ENCODE measurements at places on chromosomes 11 and 22.

- no peak for DNase-seq
Observed at GRCh38 chr11:64224151-64224890, 1.7 kb downstream of the TRPT1 start.

- DNase-seq, result no peak
Observed at GRCh38 chr11:810040-810567, 337 bp downstream of the RPLP2 start.

DNA sequence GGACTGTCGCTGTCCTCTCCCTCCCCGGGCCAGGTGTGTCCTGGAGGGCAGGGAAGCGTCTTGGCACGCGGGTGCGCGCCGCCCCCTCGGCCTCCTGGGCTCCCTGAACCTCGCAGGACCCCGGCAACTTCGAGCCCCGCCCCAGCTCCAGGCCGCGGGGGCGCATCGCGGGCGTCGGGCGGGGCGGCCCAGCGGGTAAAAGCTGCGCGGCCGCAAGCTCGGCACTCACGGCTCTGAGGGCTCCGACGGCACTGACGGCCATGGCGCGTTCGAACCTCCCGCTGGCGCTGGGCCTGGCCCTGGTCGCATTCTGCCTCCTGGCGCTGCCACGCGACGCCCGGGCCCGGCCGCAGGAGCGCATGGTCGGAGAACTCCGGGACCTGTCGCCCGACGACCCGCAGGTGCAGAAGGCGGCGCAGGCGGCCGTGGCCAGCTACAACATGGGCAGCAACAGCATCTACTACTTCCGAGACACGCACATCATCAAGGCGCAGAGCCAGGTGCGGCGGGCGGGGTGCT is at the start of gene CST6:
CST6 (plus strand) TSS at position 224 of the 519 bp plus-strand sequence; CDS start at position 261, 37 bp downstream.
- DNase-seq, result no peak

DNA sequence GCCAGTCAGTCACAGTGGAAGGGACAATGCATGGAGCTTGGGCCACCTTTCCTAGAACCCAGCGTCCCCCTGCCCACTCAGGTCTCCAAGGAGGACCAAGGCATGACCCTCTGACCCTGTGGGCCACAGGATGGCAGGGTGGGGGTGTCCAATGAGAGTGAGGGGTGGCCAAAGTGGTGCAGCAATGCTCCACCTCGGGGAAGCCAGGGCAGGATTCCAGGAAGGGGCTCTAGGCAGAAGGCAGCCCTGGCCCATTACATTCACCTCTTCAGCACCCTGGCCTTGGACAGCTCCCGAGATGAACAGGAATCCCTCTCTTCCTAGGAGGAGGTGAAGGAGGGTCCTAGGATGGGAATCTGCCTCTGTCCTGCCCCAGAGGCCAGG is 597.5 kb downstream of the BRD1 start:
- no peak for DNase-seq

DNA sequence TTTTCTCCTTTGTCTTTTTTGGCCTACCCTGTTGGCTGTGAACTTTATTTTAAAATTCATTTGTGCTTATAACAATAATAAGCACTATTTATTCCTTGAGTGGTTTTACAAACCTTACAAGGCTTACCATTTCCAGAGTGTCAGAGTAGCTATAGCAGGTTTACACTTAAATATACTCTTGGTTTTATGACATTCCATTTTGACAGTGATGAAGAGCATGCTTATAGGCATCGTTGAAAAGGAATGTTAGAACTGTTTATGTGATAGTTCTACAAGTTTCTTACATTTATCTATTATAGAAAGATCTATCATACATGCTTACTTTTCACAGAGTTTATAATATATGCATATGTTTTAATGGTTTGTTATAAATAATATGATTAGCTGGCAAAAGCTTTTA is 84.1 kb downstream of the PDE3B start:
- DNase-seq, result no peak

- DNase-seq, result no peak
Observed at GRCh38 chr11:128330203-128330602, 257.2 kb downstream of the ETS1 start.

DNA sequence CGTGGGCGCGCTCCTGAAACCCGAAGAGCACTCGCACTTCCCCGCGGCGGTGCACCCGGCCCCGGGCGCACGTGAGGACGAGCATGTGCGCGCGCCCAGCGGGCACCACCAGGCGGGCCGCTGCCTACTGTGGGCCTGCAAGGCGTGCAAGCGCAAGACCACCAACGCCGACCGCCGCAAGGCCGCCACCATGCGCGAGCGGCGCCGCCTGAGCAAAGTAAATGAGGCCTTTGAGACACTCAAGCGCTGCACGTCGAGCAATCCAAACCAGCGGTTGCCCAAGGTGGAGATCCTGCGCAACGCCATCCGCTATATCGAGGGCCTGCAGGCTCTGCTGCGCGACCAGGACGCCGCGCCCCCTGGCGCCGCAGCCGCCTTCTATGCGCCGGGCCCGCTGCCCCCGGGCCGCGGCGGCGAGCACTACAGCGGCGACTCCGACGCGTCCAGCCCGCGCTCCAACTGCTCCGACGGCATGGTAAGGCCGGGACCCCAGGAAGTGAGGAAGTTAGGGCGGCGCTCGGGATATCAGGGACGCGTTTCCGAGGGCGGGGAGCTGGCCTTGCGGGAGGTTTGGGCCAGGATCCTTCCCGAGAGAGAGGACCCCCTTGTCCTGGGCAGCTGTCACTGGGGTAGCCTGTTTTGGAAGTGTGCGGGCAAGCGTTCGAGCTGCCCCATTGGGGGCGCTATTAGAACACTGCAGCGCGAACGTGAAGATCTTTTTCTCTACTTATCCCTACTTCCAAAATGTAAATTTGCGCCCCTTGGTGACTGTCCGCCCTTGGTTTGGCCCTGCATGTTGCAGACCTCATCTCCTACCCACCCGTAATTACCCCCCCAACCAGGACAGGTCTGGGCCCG is 796 bp downstream of the MYOD1 start:
- no peak for DNase-seq

GRCh38 chr22:27115816-27116256 is 458.4 kb downstream of the MIAT start:
- DNase-seq, result no peak

- no peak for DNase-seq
Observed at GRCh38 chr22:41995211-41995610, 3.4 kb upstream of the WBP2NL start.

GRCh38 chr11:19938866-19939265 is 221.4 kb downstream of the DBX1 start:
- no peak for DNase-seq

- no peak for DNase-seq
Observed at GRCh38 chr11:61761440-61762222, 9.2 kb downstream of the MYRF start.

- peak; percentile 47 for DNase-seq
Observed at GRCh38 chr22:31291481-31292235, 630 bp downstream of the PIK3IP1 start.

DNA sequence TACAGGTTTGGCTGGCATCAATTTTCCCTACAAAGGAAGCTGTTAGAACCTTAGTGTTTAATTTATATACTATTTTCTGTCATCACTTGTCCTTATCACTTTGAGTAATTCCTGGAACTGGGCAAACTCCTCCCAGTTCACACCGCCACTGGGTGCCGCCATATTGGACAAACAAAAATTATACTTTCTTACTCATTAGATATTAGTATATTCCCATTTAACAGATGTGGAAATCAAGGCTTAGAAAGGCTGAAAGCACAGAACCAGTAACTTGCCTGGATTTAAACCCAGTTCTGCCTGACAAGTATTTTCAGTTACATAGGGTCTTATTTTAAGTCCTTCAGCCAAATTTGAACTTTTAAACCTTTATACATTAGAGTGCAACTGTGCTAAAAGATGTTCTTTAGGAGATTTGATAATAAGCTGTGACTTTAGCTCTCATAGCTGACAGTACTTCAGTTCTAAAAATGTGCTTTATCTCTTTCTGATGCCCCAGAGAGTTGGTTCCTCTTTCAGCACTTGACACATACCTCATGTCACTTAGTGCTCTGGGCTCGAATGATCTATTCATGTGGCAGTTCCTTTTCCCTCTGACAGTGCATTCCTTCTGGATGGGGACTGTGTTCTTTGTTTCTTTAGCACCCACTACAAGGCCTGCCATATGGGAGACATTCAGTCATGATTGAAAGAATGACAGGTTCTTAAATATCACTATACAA is 25.4 kb downstream of the COA4 start:
- DNase-seq, result no peak

GRCh38 chr11:88324562-88325345 is 12.8 kb downstream of the CTSC start:
- no peak for DNase-seq

GRCh38 chr11:108115500-108116140 is 5.7 kb upstream of the ACAT1 start:
- peak; percentile 75 for DNase-seq

GRCh38 chr11:46472662-46472994 is 81.1 kb upstream of the CHRM4 start:
- no peak for DNase-seq

GRCh38 chr22:31360029-31360428 is 13.9 kb upstream of the PATZ1 start:
- DNase-seq, result no peak

DNA sequence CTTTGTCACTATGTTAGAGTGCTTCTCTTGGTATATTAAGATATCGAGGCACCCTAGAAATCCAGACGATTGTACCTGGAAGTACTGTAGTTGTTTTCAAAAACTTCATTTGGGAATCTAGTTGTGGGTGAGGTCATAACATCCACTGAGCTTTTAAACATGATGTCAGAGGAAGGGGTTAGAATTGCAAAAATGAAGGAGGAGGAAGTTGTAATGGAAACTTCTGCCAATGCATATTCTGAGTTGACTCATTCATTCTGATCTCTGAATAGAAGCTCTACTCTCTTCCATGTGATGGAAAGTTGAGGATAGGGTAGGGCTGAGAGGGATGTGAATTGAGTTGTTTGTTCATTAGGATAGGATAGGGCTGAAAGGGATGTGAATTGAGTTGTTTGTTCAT is 7.7 kb downstream of the CD44 start:
- DNase-seq, result no peak

DNA sequence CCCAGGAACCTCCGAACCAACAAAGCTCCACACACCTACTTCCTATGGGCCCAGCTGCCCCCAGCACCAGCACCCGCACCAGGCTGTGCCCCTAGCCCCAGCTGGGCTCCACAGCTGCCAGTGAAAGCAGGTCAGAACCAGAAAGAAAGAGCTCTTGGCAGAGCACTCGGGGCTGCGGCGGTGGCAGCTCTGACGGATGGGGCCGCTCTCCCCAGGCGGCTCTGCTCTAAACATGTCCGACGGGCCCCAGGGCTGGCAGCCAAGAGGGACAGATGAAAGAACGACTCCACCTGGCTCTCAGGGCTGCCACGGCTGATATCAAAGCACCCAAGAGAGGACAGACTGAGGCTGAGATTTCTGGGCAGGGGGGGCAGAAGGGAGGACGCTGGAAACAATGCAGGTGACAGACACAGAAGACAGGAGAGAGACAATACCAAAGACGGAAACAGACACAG is 25.7 kb downstream of the LRFN4 start:
- peak; percentile 53 for DNase-seq

DNA sequence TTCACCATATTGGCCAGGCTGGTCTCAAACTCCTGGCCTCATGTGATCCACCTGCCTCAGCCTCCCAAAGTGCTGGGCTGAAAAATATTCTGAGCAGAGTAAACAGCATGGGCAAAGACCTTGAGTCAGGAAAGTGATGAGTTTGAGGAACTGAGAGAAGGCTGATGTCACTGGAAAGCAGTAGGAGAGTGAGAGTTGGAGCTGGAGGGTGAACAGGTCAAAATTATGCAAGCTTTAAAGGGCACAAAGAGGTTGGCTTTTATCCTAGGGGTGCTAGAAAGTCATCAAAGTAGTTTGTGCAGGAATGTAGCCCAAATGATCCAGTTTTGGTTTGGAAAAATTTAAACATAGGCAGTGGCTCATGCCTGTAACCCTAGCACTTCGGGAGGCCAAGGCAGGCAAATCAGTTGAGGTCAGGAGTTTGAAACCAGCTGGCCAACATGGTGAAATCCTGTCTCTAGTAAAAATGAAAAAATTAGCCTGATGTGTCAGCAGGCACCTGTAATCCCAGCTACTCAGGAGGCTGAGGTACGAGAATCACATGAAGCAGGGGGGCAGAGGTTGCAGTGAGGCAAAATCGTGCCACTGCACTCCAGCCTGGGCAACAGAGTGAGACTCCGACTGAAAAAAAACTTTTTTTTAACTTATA is 44.7 kb upstream of the CXCR5 start:
- DNase-seq, result no peak

DNA sequence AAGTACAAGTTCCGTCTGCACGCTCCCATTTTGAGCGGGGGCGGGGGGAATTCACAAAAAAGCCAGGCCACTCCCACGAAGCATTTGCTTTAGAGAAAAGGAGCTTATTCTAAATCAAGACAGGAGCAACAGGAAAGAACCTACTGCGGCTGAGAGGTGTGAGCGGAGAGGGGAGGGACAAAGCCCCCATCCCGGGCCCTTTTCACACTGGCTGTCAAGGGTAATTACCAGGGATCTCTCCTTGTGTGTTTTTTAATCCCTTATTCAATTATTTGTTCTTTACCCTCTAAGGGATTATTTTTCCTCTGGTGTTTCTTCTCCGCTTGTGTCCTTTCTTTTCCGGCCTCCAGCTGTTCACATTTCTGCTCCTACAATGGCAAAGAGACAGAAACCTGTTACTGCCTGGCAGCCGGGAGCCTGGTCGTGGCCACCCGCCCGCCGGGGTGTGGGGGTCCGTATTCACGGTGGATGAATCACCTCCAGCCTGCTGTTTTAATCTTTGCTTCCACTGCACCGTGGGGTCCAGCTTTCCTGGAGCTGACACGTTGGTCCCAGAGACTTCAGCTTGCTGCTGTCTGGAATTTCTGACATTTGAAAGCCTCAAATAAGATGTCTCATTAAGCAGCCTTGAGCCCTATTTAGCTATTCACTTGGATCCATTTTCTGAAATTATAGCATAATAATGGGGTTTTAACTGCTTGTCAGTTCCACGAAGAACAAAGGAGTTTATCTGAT is 61.4 kb upstream of the FADD start:
- DNase-seq, result no peak

DNA sequence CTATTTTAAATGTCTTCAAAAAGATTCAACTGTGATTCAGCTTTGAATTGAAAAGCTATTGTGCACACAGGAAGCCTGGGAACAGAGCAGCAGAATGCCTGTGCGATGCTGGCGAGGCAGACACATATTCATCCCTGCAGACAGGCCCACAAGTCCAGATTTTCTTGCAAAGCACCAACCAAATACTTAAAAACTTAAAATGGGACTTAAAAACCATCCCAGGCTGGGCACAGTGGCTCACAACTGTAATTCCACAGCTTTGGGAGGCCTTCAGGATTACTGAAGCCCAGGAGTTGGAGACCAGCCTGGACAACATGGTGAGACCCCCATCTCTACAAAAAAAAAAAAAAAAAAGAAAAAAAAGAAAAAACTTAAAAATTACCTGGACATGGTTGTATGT is 122.6 kb upstream of the SERPIND1 start:
- no peak for DNase-seq

DNA sequence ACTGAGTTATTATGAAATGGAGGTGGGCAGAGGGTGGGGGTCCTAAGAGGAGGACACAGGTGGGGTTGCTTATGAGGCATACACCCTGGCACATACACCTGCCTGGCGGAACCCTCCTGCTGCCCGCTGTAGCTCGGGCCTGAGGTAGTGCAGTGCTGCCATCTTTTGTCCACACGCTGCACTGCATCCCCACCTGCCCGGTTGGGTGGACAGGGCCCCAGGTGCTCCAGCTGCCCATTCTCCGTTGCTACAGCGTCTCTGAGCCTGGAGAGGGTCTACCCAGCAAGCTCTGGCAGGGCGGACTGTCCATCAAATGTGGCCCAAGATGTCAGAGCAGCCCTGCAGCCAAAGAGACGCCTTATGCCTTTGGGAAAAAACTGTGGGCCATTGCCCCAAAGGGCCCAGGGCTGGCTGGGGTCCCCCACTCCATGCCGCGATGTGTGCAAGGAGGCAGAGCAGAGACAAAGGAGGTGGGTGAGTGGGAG is 131.2 kb downstream of the BUD13 start:
- no peak for DNase-seq

GRCh38 chr22:45341498-45341897 is 31.8 kb downstream of the FAM118A start:
- no peak for DNase-seq
